ENCODE measurements at places on chromosomes 13 and 19. TPM values are rescaled to one million over a fixed set of nuclear protein-coding genes. Genes with fewer than 3 reads are reported as not detected.
A peak's percentile ranks its signal among the peaks of the same experiment; 100 is the strongest.

Gene ETFB
- total RNA-seq = 123 TPM

Gene GJB2
- total RNA-seq = under 0.01 TPM

Gene FFAR3
- not detected for total RNA-seq

Gene SIGLECL1
- total RNA-seq = not detected

Gene OR7D2
- 0.17 TPM for total RNA-seq

Gene TMEM205
- 76.8 TPM for total RNA-seq

Gene ZNF331
- total RNA-seq = 9.0 TPM

Gene HTR2A
- total RNA-seq = 0.33 TPM

Gene HIF3A
- total RNA-seq = 0.77 TPM

Gene TEKTIP1
- not detected for total RNA-seq

Gene MIA
- 0.26 TPM for total RNA-seq

Gene ZNF738
- 2.1 TPM for total RNA-seq

DNA sequence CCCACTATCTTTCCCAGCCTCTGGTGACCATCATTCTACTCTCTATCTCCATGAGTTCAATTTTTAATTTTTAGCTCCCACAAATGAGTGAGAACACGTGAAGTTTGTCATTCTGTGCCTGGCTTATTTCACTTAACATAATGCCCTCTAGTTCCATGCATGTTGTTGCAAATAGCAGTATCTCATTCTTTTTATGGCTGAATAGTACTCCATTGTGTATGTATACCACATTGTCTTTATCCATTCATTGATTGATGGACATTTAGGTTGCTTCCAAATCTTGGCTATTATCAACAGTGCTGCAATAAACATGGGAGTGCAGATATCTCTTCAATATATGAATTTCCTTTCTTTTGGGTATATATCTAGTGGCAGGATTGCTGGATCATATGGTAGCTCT is 22.9 kb upstream of the ZFP82 start:
- no peak for DNase-seq

DNA sequence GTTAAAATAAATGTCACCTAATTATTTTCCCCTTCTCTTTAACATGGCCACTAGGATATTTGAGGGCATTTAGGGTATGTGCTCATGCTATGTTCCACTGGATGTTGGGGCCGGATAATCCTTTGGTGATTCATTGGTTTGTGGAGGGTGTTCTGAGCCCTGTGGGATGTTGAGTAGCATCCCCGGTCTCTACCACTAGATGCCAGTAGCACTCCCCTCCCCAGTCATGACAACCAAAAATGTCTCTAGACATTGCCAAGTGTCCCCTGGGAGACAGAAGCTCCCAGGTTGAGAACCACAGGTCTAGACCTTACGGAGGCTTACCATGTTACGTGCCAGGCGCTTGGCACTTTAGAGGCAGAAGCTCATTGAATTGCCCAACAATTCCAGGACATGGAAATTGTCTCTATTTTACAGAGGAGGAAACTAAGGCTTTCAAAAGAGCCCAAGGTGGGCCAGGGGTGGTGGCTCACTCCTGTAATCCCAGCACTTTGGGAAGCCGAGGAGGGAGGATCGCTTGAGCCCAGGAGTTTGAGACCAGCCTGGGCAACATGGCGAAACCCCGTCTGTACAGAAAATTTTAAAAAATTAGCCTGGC is 14.1 kb downstream of the SHANK1 start:
- peak; percentile 24 for DNase-seq

GRCh38 chr19:33210266-33210940 is 15.2 kb downstream of the SLC7A10 start:
- no peak for DNase-seq

- DNase-seq = no peak
These were observed 167.5 kb downstream of the URI1 start for GRCh38 chr19:30109565-30109964.

- no peak for DNase-seq
These were observed at the start of gene CAMSAP3 for GRCh38 chr19:7595466-7596133. Gene CAMSAP3 (plus strand): TSS chr19:7595863. CDS start chr19:7596003, 140 bp downstream.

GRCh38 chr13:110600261-110600819 is 15.0 kb upstream of the NAXD start:
- no peak for DNase-seq

DNA sequence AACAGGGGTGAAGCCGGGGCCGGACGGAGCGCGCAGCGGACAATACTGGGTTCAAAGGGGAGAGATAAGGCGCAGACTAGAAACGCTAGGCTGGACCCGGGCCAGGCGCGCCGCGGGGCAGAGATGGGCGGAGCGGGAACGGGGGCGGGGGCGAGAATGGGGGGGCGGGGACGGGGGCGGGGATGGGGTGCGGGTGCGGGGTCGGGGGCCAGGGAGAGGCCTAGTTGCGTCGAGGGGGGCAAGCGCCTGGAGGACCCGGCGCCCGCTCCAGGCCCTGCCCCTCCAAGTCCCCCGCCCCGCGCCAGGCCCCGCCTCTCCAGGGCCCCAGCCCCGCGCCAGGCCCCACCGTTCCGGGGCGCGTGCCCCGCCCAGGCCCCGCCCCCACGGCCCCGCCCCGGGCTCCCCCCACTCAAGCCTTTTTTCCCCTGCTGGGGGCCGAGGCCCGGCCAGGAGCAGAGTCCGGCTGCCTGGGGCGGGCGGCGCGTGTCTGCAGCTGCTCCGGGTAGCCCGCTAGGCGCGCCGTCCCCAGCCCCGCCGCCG is at the start of gene CERS4:
Gene CERS4, plus strand, starts transcription at position 449 of the 540 bp plus-strand sequence. CDS start 41,707 bp downstream, outside the sequence.
- peak; percentile 27 for DNase-seq

- DNase-seq = no peak
These were observed 555.4 kb downstream of the SLITRK6 start for GRCh38 chr13:85243831-85244230.

GRCh38 chr13:111913761-111914140 is 153.2 kb upstream of the SOX1 start:
- DNase-seq = no peak

DNA sequence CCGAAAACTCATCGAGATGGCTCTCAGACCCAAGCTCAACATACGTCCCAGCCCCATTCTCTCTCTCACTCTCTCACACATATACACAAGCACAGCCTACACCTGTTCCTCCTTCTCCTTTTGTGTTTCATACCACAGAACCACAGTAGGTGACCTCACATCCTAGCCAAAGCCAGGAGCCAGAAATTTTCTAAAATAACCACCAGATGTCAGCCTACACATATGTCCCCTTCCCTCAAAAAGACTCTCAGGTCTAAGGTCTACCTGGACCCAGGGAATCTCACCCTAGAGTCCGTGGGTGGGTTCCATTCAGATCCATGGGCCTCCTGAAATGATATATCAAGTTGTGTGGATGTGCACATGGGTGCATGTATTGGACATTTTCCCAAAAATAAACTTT is 104.2 kb upstream of the IPO5 start:
- DNase-seq = peak; percentile 37

DNA sequence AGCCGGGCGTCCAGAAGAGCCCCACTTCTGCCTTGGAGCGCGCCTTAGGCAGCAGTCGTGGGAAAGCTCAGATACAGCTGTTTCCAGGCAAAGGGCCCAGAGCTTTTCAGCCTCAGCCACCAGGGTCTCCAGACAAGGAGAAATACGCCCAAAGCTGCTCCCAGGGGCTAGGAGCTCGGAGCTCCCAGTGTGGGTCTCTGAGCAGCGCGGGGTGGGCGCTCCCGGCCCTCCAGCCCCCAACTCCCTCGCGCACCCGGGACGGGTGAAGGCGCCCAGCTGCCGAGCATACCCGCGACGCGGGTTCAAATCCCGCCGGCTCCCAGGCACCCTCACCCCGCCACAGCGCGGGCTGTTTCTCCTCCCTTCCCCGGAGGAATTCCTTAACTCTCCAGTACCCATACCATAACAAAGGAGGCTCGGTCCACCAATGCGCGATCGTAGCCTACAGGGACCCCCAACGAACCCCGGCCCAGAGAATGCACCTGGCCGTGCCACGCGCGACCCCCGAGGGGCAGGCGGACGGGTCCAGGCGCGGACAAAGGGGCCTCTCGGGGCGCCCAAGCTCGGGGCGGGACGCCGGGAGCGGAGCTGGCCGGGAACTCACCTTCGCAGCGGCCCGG is 507 bp downstream of the COL4A1 start:
- peak; percentile 68 for DNase-seq

DNA sequence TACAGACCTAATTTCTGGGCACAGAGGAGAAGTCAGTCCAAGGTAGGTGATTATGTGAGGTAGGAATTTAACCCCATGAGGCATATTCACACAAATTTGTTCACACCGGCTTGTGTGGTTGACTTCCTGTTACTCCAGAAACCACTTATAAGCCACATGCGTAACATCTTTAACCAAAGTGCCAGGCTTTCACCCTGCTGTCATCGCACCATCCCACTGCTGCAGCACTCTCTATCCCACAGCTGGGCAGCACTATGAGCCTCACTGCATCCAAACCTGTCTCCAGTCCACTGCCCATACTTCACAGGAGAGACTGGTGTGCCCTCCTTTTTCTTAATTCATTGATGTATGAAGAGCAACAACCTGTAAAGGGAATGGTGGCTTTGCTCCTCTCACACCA is 128.2 kb upstream of the ARGLU1 start:
- no peak for DNase-seq

DNA sequence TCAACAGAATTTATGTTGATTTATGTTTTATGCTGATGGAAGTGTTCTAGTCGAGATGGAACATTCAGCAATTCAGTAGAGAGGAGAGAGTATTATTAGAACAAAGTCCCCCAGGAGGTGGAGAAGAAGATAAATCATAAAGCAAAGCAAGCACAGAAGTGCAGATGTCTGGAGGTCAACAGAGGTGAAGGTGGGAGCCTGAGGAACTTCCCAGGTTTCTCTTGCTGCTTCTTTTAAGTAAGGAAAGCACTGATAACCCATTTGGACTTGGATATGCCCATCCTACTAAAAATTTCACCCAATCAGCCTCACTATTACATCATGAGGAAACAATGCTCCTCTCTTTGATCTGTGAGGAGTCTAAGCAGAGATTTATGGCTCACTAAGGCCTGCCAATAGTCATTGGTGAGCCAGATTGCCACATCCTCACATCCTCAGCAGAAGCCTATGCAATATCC is 98.8 kb downstream of the EPSTI1 start:
- DNase-seq = peak; percentile 34

- peak; percentile 13 for DNase-seq
These were observed 353.1 kb downstream of the ENOX1 start for GRCh38 chr13:43433691-43434141.

GRCh38 chr13:35055705-35056104 is 113.6 kb downstream of the NBEA start:
- no peak for DNase-seq

GRCh38 chr13:88919970-88920628 is 1248.9 kb downstream of the SLITRK5 start:
- peak; percentile 21 for DNase-seq

DNA sequence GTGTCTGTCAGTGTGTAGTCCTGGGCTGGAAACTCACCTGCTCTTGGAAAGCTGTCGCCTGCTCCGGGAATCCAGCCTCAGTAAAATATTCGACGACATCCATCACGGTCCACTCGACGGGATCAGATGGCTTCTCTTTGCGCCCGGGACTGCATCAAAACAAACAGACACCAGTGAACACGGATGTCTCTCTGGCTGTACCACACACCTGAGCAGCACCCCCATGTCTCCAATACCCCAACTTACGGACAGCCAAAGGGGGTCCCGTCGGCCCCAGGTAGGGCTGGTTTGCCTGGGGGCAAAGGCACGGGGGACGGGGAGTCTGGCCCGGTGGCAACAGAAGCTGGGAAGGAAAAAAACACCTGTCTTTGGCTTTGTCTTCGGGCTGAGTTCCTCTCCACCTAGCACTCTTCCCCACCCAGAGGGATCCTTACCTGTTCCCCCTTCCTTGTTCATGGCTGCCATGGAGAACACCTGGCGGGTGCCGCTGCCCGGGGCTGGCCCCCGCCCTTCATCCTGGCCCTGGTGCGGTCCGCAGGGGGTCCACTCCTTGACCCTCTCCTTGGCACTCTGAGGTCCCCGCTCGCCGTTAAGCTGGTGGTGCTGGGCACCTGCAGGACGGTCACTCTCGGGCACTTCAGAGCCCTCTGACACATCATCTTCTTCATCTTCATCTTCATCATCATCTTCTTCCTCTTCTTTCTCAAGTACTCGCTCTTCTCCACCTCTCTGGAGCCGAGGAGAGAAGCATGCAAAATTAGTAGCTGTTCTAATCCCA is 1.7 kb downstream of the SAMD1 start:
- no peak for DNase-seq

DNA sequence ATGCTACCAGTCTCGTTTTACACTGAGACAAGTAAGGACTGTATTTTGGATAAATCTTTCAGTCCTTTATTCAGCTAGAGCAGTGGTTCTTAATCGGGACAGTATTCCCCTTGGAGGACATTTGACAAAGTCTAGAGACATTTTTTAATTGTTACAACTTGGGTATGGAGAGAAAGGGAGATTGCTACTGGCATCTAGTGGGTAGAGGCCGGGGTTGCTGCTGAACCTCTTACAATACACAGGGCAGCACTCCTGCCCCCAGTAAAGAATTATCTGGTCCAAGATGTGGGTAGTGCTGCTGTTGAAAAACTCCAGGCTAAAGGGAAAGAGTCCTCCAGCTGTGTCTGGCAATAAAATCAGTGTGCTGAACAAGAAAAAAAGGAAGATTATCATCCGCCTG is 334.8 kb downstream of the SLC7A1 start:
- DNase-seq = no peak

- no peak for DNase-seq
These were observed 71.8 kb downstream of the SPACA7 start for GRCh38 chr13:112447761-112448603.

GRCh38 chr13:50191004-50191403 is 175.8 kb downstream of the KCNRG start:
- no peak for DNase-seq

GRCh38 chr19:48292798-48293197 is 22.9 kb downstream of the ZNF114 start:
- DNase-seq = peak; percentile 91

DNA sequence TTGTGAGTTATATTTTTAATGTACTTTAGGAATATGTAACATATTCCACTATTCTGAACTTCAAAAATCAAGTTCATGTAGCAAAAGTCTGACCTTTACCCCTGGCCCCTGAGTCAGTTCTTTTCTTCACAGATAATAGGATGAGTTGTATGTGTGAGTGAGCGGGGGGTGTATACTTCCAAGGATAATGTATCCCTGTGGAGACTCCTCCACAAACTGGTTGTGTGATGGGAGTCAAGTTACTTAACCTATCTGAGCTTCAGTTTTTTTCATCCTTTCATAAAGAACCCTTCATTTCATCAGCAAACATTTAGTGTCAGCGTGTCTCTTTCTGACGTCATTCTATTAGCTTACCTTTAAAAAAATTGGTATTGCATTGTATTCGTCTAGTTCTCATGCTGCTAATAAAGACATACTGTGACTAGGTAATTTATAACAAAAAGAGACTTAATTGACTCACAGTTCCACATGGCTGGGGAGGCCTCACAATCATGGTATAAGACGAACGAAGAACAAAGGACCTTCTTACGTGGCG is 288.1 kb upstream of the GPC6 start:
- DNase-seq = no peak

- DNase-seq = no peak
These were observed 42.2 kb downstream of the DHRS12 start for GRCh38 chr13:51761643-51762350.

- DNase-seq = no peak
These were observed 574.4 kb upstream of the KLF12 start for GRCh38 chr13:74708629-74709028.

GRCh38 chr13:101917475-101917810 is 465.0 kb downstream of the ITGBL1 start:
- DNase-seq = no peak

Data from fibroblast of lung (primary cell).